ENCODE measurements at places on chromosomes 5 and 9.

DNA sequence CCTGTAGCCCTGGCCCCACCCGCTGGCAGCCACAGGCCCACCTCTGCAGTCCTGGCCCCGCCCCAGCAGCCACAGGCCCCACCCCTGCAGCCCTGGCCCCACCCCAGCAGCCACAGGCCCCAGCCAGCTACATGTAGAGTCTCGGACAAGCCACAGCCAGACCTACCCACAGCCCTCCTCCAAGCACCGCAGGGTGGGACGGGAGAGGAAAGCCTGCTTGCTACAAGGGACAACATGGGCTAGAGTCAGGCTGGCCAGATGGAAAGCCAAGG lies 49.5 kb upstream of the SARDH start:
- no peak overlapping the region for H3K4me3 ChIP-seq
- H3K36me3 ChIP-seq = peaks cover 4% of the 10 kb centered on the region
- H3K27ac ChIP-seq = no peak overlapping the region
- no peaks in the 10 kb centered on the region for H3K27me3 ChIP-seq

DNA sequence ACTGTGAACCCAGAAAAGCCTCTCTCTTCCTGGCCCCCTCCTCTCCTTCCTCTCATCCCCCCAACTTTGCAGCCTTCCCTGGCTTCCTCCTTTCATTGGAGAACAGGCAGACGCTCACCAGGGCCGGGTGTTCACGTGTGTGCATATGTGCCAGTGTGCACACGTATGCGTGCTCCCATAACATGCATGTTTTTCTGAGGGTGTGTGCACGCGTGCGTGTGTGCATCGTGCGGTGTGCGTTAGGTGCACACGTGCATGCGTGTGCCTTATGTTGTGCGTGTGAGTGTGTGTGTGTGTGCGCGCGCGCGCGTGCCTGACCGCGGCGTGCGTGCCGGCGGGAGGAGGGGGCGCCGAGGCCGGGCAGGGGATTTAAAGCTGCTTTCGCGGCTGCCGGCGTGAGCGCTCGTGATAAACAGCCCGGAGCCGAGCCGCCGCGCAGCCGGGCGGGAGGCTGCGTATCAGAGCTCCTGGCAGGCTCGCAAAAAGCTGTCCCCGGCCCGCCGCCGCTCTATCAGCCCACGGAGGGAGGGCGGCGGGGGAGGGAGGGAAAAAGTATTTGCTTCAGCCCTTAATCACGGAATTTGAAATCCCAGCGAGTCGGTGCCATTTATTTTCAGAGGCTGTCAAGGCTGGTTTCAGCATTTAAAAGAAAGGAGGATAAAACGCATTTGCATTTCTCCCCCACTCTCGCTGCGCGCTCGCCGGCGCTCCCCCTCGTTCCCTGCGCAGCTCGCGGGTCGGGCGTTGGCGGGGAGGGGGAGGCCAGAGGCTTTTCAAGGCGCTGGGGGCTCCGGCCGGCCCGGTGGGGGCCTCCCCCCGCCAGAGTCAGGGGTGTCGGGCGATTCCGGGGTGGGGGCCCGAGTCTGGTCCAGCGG lies 183.9 kb downstream of the C9orf50 start:
- H3K4me3 ChIP-seq = peak overlapping the region; percentile 57
- H3K27ac ChIP-seq = no peak overlapping the region
- H3K4me1 ChIP-seq = peaks cover 15% of the 10 kb centered on the region
- no peaks in the 10 kb centered on the region for H3K36me3 ChIP-seq

DNA sequence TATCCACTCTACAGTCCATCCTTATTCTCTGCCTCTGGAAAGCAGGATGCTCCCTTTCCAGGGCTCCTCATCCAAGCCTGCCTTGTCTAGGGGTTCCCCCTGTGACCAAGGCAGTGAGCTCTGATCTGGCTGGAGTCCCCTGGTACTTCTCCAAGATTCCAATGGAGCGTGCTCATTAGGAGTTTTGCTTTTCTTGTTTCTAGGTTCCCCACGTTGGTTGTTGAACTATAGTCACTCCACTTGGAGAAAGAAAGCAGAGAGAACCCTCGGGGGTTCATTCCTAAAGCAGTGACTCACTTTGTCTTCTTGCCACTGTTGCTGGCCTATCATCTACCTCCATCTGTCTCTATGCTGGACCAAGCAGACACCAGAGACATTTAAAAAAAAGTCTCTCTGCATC lies 192.6 kb downstream of the TLE4 start:
- H3K4me3 ChIP-seq = no peak overlapping the region
- no peaks in the 10 kb centered on the region for H3K36me3 ChIP-seq
- peaks cover 29% of the 10 kb centered on the region for H3K4me1 ChIP-seq
- peak overlapping the region; percentile 58 for H3K27ac ChIP-seq

DNA sequence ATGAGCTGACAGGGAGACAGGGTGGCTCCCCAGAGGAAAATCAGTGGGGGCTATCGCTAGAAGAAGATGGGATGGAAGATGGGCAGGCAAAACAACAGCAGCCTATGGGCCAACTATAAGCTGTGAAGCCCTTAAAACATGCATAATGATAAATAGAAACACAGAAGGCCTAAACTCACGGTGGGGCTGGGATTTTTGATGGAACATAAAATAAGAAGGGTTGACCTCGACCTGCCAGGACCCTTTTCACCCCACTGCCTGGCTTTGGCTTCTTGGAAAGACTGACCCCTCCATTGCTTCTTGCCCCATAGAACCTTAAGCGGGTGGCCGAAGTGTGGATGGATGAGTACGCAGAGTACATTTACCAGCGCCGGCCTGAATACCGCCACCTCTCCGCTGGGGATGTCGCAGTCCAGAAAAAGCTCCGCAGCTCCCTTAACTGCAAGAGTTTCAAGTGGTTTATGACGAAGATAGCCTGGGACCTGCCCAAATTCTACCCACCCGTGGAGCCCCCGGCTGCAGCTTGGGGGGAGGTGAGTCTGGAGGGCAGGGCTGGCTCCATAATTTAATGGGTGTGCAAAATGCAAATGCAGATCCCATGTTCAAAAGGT lies 36.5 kb upstream of the SAP30L start:
- H3K27ac ChIP-seq = no peak overlapping the region
- no peak for DNase-seq
- H3K4me3 ChIP-seq = no peak overlapping the region
- peaks cover 10% of the 10 kb centered on the region for H3K4me1 ChIP-seq
- H3K36me3 ChIP-seq = peaks cover 19% of the 10 kb centered on the region
- H3K27me3 ChIP-seq = no peaks in the 10 kb centered on the region

- no peak overlapping the region for H3K27ac ChIP-seq
- H3K4me3 ChIP-seq = no peak overlapping the region
- H3K36me3 ChIP-seq = no peaks in the 10 kb centered on the region
- no peak for DNase-seq
- H3K27me3 ChIP-seq = no peaks in the 10 kb centered on the region
Measured at GRCh38 chr5:80369521-80369920, 38.3 kb upstream of the ZFYVE16 start.

GRCh38 chr5:1118738-1119137 lies 6.9 kb upstream of the SLC12A7 start:
- H3K27me3 ChIP-seq = peaks cover 6% of the 10 kb centered on the region
- H3K4me1 ChIP-seq = no peaks in the 10 kb centered on the region
- H3K36me3 ChIP-seq = no peaks in the 10 kb centered on the region

- no peak overlapping the region for H3K27ac ChIP-seq
- no peaks in the 10 kb centered on the region for H3K4me1 ChIP-seq
- DNase-seq = no peak
- no peak overlapping the region for H3K4me3 ChIP-seq
- H3K27me3 ChIP-seq = no peaks in the 10 kb centered on the region
Measured at GRCh38 chr5:179163236-179164155, 103.3 kb downstream of the ZNF354C start.

GRCh38 chr5:62783374-62784057 lies 204.9 kb downstream of the LRRC70 start:
- no peaks in the 10 kb centered on the region for H3K36me3 ChIP-seq
- no peak overlapping the region for H3K27ac ChIP-seq
- H3K27me3 ChIP-seq = no peaks in the 10 kb centered on the region
- DNase-seq = no peak
- H3K4me1 ChIP-seq = no peaks in the 10 kb centered on the region

DNA sequence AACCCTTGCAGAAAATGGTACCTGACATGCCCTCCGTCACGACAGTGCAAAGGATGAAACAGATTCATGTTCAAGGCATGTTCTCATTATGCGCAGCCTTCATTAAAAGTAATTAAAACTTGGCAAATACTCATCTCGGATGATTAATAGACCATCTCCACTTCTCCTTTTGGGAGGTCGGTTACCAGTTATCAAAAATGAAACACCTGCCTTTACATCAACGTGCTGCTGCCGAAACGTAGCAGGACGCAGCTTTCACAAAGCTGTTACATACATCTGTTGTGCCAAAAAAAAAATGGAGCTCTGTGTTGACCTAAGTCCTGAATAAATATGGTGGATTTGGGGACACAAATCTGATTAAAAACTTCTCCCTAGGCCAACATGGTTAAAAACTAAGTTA lies 75.7 kb downstream of the PTCH1 start:
- no peak overlapping the region for H3K4me3 ChIP-seq
- no peak for DNase-seq
- H3K4me1 ChIP-seq = no peaks in the 10 kb centered on the region

DNA sequence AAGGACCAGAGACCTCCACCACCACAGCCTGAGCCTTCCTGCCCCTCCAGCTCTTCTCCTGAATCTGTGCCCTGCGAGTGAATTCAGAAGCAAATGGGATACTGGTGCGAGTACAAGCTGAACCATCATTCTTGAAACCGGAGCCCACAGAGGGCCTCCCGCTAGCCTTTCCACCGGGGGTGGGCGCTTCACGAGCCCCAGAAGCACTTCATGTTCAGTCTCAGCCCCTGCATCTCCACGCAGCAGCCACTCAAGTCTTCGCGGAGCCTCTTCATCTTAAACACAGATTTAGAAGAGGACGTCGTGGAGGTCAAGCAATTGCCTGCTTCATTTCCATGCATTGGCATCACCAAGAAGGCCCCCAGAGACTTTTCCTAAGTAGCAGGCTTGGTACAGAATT lies 26.0 kb upstream of the OLFM1 start:
- H3K27me3 ChIP-seq = no peaks in the 10 kb centered on the region
- H3K36me3 ChIP-seq = no peaks in the 10 kb centered on the region

DNA sequence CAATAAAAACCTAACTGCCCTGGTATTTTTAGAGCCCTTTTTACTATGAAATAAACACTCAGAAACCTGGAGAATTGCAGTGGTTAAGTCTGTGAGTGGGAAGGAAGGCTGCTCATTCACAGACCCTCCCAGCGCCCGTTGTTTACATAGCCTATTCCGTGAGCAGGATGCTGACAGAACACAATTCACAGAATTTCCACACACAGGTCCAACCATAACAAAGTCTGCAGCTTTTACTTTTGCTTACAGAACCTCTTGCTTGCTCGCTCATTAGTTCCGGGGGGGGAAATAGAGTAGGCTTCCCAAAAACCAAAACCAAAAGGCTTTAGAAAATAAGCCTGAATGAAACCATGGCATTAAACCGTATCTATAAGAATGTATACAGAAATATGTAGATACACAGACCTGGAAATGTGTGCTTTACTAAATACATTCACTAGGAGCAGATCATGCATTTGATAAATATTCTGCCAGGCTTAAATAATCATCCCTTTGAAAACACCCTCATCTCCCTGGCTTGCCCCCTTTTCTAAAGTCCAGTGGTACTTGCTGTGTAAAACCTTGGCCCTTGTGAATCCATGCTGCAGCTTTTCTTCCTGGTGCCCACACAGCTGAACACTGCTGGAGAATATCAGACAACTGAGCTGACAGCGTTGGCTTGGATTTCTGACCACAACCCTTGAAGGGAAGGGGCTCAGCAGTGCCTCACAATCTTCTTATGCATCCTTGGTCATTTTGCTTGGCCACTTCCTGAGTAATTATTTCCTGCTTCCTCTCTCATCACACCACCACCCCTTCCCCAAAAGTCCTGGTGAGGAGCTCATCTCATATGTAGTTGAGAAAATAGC lies 128.0 kb downstream of the FANCC start:
- H3K27me3 ChIP-seq = no peaks in the 10 kb centered on the region
- H3K36me3 ChIP-seq = no peaks in the 10 kb centered on the region
- peak overlapping the region; percentile 24 for H3K4me3 ChIP-seq

- no peak overlapping the region for H3K27ac ChIP-seq
- no peak for DNase-seq
Measured at GRCh38 chr5:85545129-85545528, 1072.6 kb upstream of the COX7C start.

DNA sequence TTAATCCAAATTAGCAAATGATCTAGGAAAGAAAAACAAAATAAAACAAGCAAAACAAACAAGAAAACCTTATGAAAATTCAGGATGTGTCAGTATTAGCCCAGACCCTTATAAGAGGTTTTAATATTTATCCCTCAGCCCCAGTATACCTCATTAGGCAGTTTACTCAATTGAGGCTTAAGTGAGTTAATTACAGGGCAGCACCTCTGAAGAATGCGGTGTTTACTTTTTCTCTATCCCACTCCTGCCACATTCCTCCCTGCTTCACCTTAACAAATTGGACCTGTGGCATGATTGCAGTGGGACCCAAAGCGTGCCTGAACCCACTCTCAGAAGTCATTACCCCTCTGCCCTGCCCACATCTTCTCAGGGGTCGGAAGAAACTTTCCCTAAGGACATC lies 67.1 kb downstream of the SIL1 start:
- no peak for DNase-seq
- H3K36me3 ChIP-seq = no peaks in the 10 kb centered on the region
- peaks cover 15% of the 10 kb centered on the region for H3K4me1 ChIP-seq

DNA sequence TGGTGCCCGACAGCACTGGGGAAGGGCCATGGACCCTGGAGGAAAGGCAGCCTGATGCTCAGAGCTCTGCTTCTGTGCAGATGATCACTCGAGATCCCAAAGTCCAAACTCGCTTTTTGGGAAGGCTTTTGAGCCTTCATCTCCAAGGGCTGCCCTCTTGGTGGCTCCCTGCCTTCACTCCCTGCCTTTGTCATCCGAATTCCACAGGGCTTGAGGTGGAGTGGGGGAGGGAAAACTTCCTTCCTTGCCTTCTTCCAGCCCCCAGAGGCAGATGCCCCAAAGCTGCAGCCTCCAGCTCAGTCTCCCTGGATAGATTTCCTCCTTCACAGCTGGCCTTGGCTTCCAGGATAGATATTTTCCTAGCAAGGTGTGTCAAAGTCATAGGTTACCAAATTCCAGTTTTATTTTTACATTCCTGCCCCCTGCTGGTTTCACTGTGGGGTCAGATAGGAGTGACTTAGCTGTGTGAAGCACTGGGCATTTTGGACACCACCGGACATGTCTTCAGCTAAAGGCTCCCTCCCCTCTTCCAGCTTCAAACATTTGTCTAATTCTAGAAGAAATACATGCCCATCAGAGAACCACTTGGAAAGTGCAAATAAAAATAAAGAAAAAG lies 268.2 kb downstream of the HSPA4 start:
- H3K27ac ChIP-seq = no peak overlapping the region
- no peak for DNase-seq
- no peak overlapping the region for H3K4me3 ChIP-seq
- no peaks in the 10 kb centered on the region for H3K4me1 ChIP-seq
- H3K27me3 ChIP-seq = peaks cover 4% of the 10 kb centered on the region

DNA sequence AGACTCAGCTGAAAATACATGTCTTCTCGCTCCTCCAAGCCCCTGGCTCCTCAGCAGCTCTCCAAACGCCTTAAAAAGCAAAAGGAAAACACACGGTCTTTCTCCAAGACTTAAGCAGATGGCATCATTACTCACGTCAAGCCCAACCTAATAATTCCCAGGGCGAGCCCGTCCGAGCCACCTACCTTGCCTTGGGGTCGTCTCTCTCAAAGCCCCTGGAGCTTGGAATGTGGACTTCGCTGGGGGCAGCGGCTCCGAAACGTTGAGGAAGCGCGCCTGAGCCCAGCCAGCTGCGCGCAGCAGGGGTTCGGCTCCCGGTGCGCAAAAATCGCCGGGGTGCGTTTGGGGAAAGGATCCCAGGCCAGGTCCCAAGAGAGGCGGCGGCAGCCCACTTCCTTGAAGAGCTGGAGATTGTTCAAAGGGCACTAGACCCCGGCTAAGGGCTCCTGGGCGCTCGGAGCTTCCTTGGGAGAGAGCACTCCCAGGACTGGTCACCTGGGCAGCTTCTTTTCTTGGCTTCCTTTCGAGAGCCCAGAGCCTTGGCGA lies 395 bp downstream of the DRD1 start:
- no peaks in the 10 kb centered on the region for H3K36me3 ChIP-seq
- H3K27me3 ChIP-seq = peaks cover 38% of the 10 kb centered on the region
- peaks cover 4% of the 10 kb centered on the region for H3K4me1 ChIP-seq
- H3K4me3 ChIP-seq = peak overlapping the region; percentile 46

Measured in astrocyte (in vitro differentiated cells and primary cell).